ENCODE measurements at places on chromosomes 3 and 15. TPM values are rescaled to one million over a fixed set of nuclear protein-coding genes. Genes with fewer than 3 reads are reported as not detected.

RCN2 gene
- total RNA-seq: 26.7 TPM

APBA2 gene
- 11.0 TPM for total RNA-seq

GRCh38 chr3:16199769-16200168, 25.3 kb downstream of the GALNT15 start:
- no peak for DNase-seq

DNA sequence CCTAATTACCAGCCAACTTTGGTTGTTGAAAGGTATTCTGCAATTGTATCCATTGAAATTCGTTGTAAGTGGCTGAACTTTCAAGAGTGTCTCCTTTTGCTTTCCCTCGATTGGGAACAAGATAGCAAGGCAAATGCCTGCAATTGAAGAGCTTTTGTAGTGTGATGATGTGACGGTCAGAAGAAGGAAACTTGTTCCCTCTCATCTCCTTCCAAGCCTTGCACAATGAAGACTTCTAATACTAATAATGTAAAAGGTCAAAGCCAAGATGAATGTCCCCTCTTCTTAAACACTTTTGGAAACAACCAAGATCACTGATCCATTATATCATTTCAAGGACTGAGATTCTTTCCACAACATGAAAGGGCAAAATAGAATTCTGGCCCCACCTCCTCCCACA, 101.9 kb upstream of the LMCD1 start:
- DNase-seq: no peak

SCG5 gene
- total RNA-seq: 0.30 TPM

DNA sequence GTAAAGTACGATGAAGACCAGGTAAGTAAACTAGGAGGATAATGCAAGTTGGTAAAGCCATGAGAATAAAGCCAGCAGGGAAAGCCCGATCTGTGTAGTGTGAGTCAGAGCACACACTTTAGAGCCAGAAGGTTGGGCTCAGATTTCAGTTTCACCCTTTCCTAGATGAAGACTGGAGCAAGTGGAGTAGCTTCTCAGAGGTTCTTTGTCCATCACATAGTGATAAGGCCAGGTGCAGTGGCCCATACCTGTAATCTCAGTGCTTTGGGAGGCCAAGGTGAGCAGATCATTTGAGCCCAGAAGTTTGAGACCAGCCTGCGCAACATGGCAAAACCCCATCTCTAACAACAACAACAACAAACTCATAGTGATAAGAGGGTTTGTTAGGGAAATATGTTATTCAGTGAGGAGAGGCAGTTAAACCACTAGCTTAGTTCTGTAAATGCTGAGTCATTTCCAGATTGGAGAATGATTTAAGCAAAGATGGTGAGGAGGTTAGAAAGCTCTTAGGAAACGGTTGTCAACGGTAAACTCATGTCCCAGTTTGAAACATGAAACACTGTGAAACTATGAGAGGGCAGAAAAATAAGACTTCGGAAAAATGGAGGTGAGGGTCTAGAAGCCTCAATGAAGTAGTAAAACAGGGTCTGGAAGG, 39.0 kb downstream of the IL12A start:
- no peak for DNase-seq

STIMATE gene
- 26.0 TPM for total RNA-seq

C2CD4B gene
- 1.0 TPM for total RNA-seq

DNA sequence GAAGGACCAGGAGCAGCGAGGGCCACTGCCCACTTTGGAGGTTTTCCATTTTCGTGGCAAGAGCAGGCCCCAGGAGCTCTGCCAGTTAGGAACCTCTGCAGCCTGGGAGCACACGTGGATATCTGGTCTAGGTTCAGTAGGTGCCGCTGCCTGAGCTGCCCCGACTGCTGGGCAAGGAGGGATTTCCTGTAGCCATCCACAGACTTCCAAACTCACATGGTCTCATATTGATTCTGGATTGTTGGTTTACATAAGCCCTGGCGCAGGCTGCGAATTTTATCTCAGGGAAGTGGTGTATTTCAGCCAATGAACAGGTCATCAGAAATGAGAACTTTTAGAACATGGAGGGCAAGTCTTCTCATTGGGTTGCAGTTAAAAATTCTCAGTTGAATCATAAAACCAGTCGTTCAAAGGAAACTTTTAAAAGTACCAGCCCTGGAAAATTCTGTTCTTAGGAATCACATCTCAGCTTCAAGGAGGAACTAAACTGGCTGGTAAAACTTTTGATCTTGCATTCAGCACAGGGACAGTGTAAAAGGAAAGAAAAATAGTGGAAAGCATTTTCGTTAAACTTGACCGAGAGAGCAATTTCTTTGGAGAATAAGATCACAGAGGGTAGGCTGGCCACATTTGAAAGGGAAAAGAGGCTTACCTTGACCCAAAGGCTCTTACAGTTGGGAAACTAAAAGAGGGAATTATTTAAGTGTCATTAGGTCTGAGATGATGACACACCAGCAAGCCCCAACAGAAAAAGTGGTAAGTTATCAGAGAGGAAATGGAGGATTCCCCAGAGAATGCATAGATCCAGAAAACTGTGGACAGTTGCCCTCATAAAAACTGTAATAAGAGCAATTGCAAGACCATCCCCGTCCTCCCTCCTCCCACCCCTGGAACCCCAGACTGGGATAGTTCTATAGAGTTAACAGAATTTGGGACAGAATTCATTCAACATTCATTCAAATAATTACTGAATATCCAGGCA, 6.4 kb upstream of the RTP3 start:
- no peak for DNase-seq

DNA sequence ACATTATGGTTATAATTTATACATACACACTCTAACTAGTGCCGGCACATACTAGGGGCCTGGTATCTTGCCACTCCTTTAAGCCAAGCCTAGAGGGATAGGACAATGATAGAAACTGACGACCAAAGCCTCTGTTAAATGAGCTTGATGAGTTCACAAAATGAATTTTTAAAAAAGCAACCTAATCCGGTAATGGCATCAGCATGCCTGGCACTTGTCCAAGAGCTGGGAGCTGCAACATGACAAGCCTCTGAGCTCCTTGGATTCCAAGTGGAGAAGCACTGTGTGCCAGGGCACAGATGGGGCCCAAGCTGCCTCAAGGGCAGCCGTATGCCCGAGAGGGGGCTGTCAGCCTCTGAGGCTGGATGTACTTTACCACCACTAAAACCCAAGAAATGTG, 9.7 kb downstream of the ETV5 start:
- no peak for DNase-seq

FILIP1L gene
- not detected for total RNA-seq

- DNase-seq: no peak
Observed at GRCh38 chr3:1462856-1463450, 370.1 kb downstream of the CNTN6 start.

DNA sequence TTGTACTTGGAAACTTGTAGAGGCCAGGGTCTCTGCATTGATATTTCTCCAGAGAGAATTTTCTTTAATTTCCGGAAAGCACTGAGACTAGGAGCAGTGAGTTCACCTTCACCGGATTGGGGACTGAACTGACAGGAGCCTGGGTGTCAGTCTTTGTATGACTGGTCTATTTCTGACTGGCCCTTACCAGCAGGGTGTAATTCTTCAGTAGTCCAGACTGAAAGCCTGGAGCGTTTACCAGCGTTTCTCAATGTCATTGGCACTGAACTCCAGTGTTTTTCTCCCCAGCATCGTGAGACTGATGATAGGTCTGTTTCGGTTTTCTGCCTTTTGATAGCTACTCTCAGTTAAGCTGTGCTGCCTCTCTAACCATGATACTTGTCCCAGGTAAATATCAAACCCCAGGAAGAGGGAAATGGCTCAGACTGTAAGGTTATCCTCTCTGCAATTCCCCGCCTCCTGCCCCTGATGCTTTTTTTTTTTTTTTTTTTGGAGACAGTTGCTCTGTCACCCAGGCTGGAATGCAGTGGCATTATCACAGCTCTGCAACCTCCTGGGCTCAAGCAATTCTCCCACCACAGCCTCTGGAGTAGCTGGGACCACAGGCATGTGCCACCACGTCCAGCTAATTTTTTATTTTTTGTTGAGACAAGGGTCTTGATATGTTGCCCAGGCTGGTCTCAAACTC, 103.6 kb downstream of the CACNA2D3 start:
- DNase-seq: no peak

DNA sequence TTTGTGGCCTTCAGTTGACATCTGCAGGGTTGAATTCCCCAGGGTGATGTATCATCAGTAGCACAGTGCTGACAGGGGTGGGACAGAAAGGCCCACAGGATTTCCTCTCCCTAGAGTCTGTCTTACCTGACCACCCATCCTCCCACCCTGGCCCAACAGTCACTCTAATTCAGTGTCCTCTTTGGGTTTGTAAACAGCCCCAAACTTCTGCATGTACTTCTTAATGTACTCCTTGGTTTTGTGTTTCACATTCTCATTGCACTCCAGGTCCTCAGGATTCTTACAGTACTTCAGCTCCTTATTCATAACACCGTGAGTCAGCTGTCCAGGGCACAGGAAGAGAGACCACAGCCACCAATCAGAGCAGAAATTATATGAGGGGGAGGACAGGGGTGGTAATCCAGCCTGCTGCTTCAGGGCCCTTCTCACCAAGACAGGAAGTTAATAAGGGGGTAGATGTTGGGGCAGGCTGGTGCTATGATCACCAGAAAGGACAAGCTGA, 37.5 kb downstream of the NBEAL2 start:
- DNase-seq: no peak

GRCh38 chr15:40293905-40294895, 11.3 kb upstream of the ANKRD63 start:
- no peak for DNase-seq

DNA sequence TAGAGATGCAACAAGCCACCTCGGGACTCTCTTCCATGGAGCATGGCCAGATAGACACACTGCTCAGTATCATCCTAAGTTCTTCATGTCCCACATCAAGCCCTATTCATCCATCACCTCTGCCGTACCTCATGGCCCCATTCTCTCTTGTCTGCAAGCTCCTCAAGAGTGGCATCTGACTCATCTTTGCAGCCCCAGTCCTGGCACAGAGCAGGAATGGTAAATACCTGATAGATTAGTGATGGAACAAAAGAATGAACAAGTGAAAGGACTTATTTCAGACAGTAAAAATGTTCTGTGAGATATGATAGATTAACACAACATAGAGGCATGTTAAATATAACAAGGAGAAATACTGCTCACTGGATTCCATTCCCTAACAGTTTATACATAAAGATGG, 176.4 kb downstream of the ISL2 start:
- no peak for DNase-seq

AADACL2 gene
- not detected for total RNA-seq

DNA sequence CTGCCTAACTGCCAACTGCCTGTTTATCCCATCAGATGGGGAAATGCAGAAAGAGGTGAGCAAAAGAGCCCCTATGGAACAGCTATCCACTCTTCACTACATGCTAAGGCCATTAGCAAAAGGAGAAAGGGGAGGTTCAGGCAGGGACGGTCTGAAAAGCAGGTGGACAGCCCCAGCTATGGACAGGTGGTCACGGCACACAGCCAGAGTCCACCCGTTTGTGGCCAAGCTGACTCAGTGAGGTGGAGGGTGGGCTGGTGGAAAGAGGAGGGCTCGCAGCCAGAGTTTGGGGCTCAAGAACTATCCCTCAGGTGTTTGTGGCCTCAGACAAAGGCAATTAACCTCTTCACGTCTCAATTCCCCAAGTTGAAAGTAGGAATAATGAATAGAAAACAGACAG, 148.9 kb upstream of the UBE2E1 start:
- DNase-seq: no peak

DNA sequence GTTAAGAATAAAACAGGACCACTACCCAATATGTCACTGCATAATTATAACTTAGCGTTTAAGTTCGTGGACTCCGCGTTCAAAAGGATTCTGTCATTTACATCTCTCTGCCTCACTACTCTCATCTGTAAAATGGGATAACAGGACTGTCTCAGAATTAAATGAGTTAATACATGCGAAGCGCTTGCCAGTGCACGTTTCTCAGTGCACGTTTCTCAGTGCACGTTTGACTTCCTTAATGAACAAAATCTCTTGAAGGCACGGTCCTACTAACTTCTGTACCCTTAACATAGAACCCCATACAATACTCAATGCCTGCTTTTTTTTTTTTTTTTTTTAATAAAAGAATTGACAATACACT, 499 bp downstream of the RABL3 start:
- DNase-seq: no peak

- no peak for DNase-seq
Observed at GRCh38 chr3:134370611-134371531, 3.4 kb downstream of the AMOTL2 start.

GRCh38 chr3:36543276-36543997, 163.1 kb downstream of the STAC start:
- no peak for DNase-seq

PIERCE2 gene
- 0.30 TPM for total RNA-seq

GRCh38 chr15:45670091-45670490, 35.3 kb downstream of the SQOR start:
- DNase-seq: no peak
